ENCODE measurements at places on chromosomes 13 and 19. TPM values are rescaled to one million over a fixed set of nuclear protein-coding genes. Genes with fewer than 3 reads are reported as not detected.

- DNase-seq = no peak
Measured at GRCh38 chr19:34778342-34778741, 5.3 kb upstream of the ZNF599 start.

The GPR12 gene
- total RNA-seq = not detected

GRCh38 chr13:99085139-99085807 lies 107.4 kb upstream of the DOCK9 start:
- no peak for DNase-seq

DNA sequence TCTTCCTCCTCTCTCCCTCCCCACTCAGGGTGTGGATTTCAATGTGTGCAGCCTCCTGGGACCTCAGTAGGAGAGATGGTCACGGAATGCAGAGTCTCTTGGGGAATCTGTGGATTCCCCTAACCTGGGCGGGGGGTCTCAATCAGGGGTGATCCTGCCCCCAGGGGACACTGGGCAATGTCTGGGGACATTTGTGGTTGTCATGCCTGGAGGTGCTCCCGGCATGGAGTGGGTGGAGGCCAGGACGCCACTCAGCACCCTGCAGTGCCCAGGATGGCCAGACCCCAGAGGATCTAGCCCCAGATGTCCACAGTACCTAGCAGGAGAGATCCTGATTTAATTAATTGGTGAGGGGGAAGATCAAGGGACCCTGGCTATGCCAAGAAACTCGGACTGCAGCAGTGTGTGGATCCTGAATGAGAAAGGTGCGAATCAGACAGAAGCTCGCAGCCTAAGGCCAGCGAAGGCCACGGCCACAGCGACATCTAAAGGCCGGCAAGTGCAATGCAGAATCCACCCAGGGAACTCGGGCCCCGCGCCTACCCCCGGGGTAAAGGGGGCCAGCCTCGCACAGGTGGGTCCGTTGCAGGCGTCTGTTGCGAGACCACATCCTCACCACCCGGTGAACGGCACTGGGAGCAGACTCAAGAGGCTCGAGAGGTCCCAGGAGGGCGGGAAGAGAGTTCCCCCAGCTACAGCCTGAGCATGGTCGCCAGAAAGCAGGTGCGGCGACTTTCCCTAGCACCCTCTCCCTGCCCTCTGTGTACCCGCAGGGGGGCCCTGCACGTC lies 88.8 kb downstream of the GNG7 start:
- no peak for DNase-seq

DNA sequence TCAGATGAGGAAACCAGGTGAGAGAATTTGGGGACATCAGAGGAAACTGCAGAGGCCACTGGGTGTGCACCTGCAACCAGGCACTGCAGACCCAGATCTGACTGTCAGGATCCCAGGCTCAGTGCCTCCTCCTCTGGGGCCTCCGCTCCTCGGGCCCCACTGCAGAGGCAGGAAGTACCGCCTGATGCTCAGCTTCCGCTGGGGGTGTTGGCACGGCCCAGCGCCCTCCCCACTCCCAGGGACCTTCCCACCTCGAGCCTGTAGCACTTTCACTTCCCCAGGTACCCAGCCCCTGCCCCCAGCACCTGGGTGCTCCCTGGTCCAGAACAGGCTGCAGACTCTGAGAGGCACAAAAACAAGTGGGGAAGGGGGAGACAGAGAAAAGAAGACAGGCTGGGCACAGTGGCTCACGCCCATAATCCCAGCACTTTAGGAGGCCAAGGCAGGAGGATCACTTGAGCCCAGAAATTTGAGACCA lies 1.4 kb upstream of the CD37 start:
- no peak for DNase-seq

The EFNB2 gene
- total RNA-seq = 11.6 TPM

DNA sequence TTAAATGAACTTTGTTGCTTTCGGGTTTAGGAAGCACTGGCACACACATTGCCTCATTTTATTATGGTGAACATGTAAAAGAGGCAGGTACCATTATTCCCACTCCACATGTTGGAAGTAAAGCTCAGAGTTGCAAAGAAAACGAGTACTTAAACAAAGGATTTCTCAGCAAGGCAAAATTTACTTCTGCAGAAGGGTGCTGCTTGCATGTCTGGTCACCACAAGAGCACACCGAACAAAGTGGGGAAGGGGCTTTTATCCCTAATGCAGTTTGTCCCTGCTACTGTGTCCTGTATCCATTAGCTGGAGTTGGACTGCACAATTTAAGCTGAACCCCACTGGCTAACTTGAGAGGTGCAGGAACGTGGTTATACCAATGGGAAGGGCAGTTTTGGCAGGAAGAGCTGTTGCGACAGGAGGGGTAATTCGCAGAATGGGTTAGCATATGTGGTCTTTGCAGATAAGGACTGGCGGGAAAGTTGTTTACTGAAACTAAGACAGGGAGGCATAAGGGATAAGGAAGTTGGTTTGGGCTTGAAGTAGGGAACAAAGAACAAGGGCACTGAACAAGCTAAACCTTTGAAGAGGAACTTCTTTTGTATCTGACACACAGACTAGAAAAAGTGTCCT lies 545.5 kb downstream of the UQCRFS1 start:
- no peak for DNase-seq

The FARP1 gene
- total RNA-seq = 10.0 TPM

The TMEM38A gene
- total RNA-seq = 1.3 TPM

DNA sequence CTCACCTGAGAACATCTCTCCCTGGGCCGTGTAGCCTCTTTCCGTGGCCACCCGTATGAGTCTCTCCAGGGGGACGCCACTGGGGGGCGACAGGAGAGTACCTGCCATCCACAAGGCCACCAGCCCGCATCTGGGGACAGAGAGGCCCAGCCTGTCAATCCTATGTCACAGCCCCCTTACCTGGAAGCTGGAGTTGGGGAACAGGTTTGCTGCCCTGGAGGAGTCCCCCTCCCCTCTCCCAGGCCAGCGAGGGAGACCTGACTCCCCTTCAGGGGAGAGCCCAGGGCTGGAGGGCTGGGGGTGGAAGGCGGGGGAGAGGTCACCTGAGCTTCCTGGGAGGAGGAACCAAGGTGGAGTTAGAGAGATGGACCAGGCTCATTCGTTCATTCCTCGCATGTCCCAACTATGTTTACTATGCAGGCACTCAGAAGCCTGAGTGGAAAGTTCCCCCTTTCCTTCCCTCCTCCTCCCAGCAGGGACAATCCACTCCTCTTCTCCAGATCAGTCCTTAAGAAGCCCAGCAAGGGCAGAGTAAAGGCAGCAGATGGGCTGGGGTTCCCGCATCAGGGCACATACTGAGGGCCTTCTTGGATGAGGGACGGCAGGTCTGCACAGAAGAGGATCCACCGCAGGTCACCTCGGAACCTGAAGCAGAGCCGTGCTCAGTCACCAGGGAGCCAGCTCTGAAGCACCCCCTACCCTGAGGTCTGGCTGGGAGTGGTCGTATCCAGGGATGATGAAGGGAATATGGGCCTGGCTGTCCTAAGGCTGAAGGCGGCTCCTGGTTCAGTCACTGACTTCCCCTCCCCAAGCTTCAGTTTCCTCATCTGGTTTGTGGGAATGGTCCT lies 5.5 kb downstream of the ACTMAP start:
- DNase-seq = no peak

- no peak for DNase-seq
Measured at GRCh38 chr13:22201375-22201925, 530.6 kb downstream of the FGF9 start.

DNA sequence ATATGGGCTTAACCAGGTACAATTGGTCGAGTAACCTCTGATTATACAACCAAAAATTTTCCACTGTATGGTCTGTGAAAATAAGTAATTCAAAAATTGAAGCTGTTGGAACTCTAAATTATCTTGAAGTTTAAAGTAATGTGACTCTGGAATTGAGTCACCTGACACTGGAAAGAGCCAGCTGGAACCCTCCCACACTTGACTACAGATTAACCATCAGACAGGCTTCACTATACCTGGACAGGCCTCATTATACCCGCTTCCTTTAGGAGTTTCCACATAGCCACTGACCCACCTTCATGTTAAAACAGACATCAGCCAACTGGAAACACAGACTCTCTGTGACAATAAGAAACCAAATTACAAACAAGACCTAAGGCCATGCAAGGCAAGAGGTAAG lies 1.3 kb downstream of the ZNF433 start:
- no peak for DNase-seq

- DNase-seq = peak; percentile 31
Measured at GRCh38 chr13:97306645-97307044, 84.5 kb downstream of the MBNL2 start.

The POU2F2 gene
- total RNA-seq = 2.4 TPM

The FCGBP gene
- total RNA-seq = under 0.01 TPM

The DACT3 gene
- 2.2 TPM for total RNA-seq

DNA sequence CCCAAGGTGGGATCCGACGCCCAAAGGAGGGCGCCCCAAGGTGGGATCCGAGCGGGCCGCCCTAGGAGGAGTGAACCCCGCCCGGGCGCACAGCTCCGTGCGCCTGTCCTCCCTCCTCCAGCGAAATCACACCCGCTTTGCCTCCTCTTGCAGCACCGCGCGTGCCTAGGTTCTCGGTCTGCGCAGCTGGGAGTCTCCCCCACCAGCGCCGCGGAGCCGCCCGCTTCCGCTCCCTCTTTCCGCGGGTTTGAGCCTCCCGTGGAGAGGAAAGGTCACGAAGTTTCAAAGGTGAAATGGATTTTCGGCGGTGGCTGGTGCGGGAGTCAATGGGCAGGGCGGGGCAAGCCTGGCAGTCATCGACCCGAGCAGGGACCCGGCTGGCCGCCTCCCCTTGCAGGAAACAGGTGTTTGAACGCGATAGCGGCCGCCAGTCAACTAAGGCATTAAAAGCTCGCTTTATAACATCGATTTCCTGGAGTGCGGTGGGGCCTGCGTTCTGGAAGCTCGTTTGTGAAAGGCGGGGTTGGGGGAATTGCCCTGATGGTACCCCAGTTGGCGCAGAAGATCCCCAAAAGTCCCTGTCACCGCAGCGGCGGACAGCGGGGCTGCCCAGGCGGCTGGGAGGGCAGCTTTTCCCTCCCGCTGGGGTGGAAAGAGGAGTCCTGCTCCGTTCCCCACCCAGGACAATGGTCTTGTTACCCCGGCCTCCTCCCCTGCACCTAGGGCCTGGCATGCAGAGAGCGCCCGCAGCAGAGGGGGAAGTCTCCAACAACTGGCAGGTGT lies 9.0 kb upstream of the SOX1 start:
- no peak for DNase-seq

The AMER2 gene
- total RNA-seq = not detected

DNA sequence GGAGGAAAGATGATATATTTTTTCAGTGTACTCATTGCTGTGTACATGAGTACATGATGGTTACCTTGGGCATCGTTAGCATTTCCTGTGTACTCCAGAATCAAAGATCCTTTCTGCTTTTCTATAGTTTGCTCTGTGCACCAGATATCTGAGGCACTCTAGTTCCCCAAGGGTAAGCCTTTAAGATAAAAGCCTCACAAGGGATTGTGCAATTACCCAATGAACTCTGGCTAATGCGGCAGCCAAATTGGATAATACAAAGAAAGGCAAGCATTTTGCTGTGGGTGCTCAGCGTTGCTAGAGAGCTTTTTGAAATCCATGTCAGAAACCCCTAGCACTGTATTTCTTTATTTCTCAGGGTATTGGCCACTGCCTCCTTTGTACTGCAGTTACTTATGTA lies 2.9 kb downstream of the CYSLTR2 start:
- DNase-seq = no peak

The GARIN5A gene
- total RNA-seq = 1.3 TPM

The CLEC4M gene
- total RNA-seq = not detected

The CCNA1 gene
- 2.9 TPM for total RNA-seq

DNA sequence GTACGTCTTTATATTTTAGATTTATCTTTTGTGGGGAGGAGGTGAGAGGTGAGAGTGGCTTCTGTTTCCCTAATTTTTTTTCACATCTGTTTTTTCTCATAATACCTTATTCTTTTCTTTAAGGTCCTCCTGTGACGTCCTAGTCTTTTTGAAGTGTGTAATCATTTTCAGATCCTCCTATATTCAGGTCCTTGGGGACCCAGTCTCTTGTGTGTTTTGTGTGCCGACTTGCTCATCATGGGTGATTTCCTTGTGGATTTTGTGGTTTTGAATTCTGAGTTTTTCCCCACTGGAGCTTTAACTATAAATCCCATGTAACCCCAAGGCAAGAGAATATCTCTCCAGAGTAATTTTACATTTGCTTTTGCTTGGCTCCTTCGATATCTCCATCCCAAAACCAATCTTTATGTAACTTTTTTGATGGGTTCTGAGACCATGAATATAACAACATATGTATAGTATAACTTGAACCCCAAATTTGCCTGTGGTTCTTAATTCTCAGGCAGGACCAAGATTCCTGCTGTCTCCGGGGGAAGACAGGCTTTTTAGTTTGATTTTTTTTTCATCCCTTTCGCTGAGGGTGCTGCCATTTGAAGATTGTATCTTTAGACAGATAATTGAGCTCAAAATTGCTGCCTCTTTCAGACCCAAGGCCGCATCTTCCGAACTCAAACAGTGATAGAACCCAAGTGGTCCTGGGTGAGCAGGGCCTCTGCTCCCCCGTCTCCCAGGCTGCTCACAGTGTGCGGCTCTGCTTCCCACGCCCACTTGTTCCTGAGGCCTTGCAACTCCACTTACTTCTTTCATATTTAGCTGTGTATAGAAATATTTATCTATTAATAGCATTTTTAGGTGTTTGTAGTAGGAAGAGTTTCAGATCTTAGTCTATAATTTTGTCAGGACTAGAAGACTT lies 59.1 kb upstream of the GPR183 start:
- peak; percentile 28 for DNase-seq

GRCh38 chr19:2923510-2923909 lies 21.3 kb downstream of the ZNF77 start:
- peak; percentile 68 for DNase-seq

GRCh38 chr19:4181053-4181508 lies 1.3 kb downstream of the SIRT6 start:
- no peak for DNase-seq

The FFAR3 gene
- total RNA-seq = not detected

- DNase-seq = no peak
Measured at GRCh38 chr13:74794582-74794981, 660.4 kb upstream of the KLF12 start.

DNA sequence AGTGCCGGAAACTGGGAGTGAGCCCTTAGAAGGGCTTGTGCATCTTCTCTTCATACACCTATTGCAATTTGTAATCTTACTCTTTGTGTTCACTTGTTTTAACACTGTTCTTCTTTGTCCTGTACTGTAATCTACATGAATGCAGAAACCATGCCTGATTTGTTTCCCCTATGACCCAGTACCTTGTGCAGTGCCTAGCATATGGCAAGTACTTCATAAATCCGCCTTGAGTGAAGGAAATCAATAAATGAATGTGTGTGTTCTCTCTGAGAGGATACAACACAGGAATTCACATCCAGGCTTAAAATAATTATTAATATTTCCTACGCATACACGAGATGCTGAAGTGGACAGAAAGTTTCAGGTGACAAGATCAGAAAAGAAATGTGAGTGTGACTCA lies 172.6 kb downstream of the GPC6 start:
- no peak for DNase-seq

The OR10H5 gene
- total RNA-seq = not detected

The GPC5 gene
- not detected for total RNA-seq

DNA sequence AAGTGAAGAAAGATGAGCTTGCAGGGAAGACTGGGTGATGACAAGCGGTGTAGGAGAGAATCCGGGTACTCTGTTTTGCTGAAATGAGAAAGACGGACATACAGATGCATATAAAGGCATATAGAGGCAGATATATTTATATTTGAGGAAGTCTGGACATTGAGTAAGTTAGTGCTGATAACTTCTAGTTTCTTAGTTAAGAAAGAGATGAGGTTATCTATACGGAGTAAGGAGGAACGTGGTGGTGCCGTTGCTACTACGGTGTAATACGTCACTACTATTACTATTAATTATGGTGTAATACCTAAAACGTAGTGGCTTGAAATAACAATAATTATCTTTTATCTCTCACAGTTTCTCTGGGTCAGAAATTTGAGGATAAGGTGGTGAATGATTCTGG lies 9.8 kb upstream of the CPB2 start:
- no peak for DNase-seq

All from RPMI7951 (cell line).